ENCODE measurements at places on chromosomes 11 and 22.

- ATAC-seq = no peak
These were observed 167.3 kb downstream of the UVRAG start for GRCh38 chr11:75982309-75982708.

DNA sequence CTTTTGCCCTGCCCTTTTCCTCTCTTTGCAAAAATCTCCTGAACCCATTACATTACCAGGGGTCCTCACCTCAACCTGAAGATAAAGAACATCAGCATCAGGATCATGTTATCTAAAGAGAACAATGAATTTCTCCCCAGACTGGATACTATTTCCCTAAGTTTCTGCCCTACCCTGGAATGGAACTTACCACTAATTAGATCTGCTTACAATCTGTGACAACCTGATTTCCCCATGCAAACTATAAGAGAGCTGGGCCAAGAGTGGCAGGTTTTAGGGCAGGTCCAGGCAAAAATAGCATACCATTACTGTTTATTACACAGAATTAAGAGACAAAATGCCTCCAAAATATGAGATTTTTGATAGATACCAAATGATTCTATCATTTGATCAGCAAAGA, 58.0 kb upstream of the GDPD4 start:
- no peak for ATAC-seq

GRCh38 chr11:72120930-72121329, 8.4 kb upstream of the ANAPC15 start:
- no peak for ATAC-seq

- ATAC-seq = no peak
These were observed 14.9 kb downstream of the EHD1 start for GRCh38 chr11:64863391-64864060.

DNA sequence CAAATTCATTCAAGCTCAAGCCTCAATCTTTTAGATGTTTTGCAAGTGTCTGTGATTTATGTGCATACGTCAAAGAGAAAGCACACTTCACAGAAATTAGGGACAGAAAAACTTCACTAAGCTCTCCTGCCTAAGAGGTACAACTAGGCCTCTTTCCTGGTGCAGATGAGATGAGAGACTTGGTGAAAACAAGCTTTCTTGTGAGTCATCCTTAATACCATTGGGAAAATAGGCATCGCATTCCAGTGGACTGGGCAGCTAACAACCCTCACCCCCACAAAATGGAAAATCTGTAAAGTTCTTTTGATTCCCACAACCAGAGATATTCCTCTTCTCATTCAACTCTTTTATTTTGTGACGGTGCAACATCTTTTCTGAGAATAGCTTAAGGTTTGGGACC, 1110.4 kb upstream of the CCDC90B start:
- ATAC-seq = no peak

- no peak for ATAC-seq
These were observed 162.4 kb downstream of the SPON1 start for GRCh38 chr11:14124886-14125285.

DNA sequence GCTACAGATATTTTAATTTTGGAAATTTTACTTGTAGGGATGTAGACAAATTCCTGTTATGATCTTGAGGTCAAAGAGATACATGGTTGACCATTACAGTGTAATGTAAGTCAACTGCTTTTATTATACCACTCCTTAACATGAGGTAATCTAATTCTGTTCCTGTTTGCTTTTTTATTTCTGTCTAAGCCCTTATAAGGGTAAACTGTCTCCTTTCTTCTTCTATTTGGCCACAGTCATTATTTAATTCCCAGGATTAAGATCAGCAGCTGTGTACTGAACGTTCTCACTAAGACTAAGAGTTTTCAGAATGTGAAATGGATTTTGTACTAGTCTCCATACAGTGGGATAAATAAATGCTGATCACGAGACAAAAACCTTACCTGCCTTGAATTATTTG, 32.8 kb downstream of the C2CD3 start:
- no peak for ATAC-seq

- no peak for ATAC-seq
These were observed 124.6 kb downstream of the NXPE2 start for GRCh38 chr11:114802878-114803277.
